ENCODE measurements at places on chromosomes 2 and 18.

- DNase-seq: no peak
Measured at GRCh38 chr18:50154420-50154819, 40.5 kb downstream of the MYO5B start.

- DNase-seq: no peak
Measured at GRCh38 chr2:217433522-217433921, 569.3 kb downstream of the TNS1 start.

GRCh38 chr18:6994056-6994770 is 123.4 kb downstream of the LAMA1 start:
- DNase-seq: no peak

GRCh38 chr18:75269696-75270095 is 59.1 kb downstream of the TSHZ1 start:
- no peak for DNase-seq

- DNase-seq: no peak
Measured at GRCh38 chr2:68857202-68857845, 13.9 kb downstream of the BMP10 start.

GRCh38 chr2:206718296-206718695 is at the start of gene DYTN:
Gene DYTN (minus strand): TSS chr2:206718396. CDS start chr2:206718279, 117 bp downstream.
- no peak for DNase-seq

- DNase-seq: no peak
Measured at GRCh38 chr18:63002305-63002704, 287.0 kb downstream of the PHLPP1 start.

- no peak for DNase-seq
Measured at GRCh38 chr2:3160751-3161330, 216.8 kb downstream of the EIPR1 start.

DNA sequence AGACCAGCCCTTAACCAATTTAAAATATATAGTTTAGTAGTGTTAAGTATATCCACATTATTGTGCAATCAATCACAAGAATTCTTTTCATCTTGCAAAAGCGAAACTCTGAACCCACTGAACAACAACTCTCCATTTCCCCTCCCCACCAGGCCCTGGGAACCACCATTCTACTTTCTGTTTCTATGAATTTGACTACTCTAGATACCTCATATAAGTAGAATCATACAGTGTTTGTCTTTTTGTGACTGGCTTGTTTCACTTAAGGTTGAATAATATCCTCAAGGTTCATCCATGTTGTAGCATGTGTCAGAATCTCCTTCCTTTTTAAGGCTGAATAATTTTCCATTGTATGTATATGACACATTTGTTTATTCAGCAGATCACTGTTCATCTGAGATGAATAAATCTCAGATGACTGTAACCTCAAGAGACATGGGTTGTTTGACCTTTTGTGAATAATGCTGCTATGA is 8.1 kb upstream of the SOS1 start:
- DNase-seq: no peak

DNA sequence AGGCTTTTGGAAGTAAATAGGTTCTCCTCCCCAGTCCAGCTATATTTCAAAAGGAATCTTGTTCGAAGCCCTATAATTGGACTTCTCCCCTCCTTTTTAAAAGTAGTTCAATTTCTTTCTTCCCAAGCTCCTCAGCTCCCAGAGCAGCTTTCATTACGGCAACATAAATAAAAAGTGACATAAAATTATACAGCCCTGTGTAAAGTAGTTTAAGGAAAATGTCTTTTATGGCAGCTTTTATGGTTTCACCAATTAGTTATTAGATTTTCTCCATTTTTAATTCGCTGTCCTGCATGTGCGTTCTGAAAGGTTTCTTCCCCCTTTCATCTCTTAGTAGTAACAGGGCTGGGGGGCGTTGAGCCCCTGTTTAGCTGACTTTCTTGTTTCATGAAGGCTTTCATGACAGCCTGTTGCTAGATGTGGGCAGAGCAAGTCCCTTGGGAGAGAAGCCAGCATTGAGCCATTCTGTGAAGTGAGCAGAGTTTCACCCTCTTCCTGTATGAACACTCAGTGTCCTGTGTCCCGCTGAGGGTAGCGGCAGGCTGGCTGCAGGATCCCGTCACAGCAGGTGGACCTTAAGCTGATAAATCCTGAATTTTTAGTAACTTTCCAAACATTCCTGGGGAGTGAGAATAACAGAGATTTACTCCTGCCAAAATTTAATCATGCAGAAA is 229.7 kb upstream of the SPRED2 start:
- no peak for DNase-seq
